Esophagus muscularis mucosa (tissue), 4 donors: ENCODE measurements at places on chromosomes 3 and 15. TPM values are rescaled to one million over a fixed set of nuclear protein-coding genes. Genes with fewer than 3 reads are reported as not detected.

PGBD4 gene
- 1.2 TPM for total RNA-seq

CNTN4 gene
- total RNA-seq: 10.6 TPM

MKRN3 gene
- total RNA-seq: 0.46 TPM

LYZL4 gene
- not detected for total RNA-seq

AHSG gene
- not detected for total RNA-seq

RFTN1 gene
- total RNA-seq: 84.2 TPM

PLSCR2 gene
- not detected for total RNA-seq

NR1I2 gene
- 0.46 TPM for total RNA-seq

FBXO45 gene
- total RNA-seq: 9.6 TPM

CHRNB4 gene
- 0.34 TPM for total RNA-seq

ZNF385D gene
- total RNA-seq: 11.2 TPM

- no peaks in the 10 kb centered on the region for H3K4me1 ChIP-seq
- no peak overlapping the region for H3K27ac ChIP-seq
- H3K27me3 ChIP-seq: no peaks in the 10 kb centered on the region
- H3K4me3 ChIP-seq: no peak overlapping the region
Measured at GRCh38 chr3:17047162-17047561, 162.4 kb downstream of the PLCL2 start.

DNA sequence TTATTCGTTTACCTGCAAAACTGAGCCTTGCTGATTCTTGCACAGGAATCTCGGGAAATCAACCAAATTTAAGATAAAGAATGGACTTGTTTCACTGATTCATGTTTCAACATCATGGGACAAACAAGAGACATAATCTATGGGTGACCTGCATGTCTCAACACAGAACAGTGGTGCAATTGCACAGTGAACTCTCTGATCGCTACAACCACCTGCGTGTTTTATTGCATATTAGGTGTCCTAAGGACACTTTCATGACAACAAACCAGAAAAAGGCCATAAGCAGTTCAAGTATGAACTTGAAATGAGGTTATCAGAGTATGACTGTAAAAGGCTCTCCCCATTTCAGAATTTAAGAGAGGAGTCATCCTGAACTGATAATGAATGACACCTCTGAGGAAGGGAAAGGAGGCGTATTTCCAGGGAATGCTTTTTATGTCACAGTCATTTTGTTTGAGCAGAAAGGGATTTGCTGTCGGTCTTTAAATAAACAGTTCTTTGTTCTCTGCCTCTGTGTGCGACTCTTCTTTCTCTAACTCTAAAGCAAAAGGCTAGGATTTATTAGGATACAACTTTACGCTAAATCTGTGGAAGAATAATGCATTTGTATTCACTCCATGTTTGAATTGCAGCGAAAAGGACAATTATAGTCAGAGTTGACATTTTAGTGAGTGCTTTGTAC, 167.2 kb downstream of the RBMS3 start:
- no peak overlapping the region for H3K27ac ChIP-seq
- no peaks in the 10 kb centered on the region for H3K27me3 ChIP-seq
- H3K36me3 ChIP-seq: no peaks in the 10 kb centered on the region
- DNase-seq: no peak

DNA sequence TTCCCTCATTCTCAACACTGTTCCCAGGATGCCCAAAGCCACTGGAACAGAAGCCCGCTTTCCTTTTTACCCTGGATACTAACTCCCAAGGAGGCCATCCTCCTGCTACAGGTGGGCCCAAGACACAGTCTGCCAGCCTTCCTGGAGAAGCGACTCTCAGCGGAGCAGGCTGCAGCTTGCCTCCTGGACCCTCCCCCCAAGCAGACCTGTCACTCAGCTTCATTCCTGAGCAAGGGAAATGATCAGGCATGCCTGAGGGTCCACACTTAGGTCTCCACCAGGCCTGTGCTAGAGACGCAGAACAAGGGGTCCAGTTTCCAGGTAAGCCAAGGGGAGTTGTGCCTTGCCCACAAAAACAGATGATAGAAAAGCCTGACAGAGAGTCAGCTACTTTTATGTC, 62.8 kb downstream of the SLCO2A1 start:
- no peaks in the 10 kb centered on the region for H3K36me3 ChIP-seq
- H3K27me3 ChIP-seq: no peaks in the 10 kb centered on the region
- H3K4me1 ChIP-seq: no peaks in the 10 kb centered on the region
- no peak overlapping the region for H3K27ac ChIP-seq
- no peak for DNase-seq
- no peak overlapping the region for H3K4me3 ChIP-seq

DNA sequence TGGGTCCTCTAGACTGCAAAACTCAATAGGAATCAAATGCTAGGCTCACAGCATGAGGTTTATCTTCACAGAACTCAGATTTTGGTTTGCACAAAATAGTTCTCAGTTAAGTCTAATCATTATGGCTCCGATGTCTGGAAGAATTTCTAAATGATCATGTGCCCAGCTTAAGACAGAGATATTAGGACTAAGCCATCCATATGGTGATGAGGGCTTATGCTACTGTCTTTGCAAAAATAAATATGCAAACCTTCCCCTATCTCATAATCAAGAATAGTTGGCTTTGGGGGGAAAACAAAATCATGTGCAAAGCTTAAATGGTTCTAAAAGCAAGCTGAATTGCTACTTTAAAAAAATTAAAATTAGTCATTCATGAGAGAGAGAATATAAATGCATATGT, 96.5 kb downstream of the CFAP20DC start:
- no peaks in the 10 kb centered on the region for H3K4me1 ChIP-seq
- H3K4me3 ChIP-seq: no peak overlapping the region
- H3K36me3 ChIP-seq: no peaks in the 10 kb centered on the region

GRCh38 chr15:69394556-69395282, 19.4 kb upstream of the KIF23 start:
- no peak overlapping the region for H3K27ac ChIP-seq
- H3K36me3 ChIP-seq: no peaks in the 10 kb centered on the region
- DNase-seq: peak; percentile 94
- H3K4me1 ChIP-seq: peaks cover 10% of the 10 kb centered on the region
- peak overlapping the region; percentile 7 for H3K4me3 ChIP-seq
- H3K27me3 ChIP-seq: no peaks in the 10 kb centered on the region

DNA sequence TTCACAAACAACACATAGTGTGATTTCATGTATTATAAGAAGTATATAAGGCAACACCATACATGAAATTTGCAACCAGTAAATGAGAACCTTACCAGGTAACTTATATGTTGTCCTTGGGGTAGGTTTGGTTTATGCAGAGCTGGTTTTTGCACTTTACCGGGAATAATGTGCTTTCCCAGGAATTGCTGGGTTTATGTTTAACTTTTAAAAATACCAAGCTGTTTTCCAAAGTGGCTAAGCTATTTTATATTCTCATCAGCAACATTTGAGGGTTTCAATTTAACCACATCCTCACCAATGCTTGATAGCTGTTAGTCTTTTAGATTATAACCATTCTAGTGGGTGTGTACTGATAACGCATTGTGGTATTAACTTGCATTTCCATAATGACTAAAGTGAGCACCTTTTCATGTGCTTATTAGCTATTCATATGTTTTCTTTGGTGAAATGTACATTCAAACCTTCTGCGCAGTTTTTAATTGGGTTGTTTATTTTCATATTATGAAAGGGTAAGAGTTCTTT, 71.6 kb downstream of the KY start:
- no peak for DNase-seq
- no peaks in the 10 kb centered on the region for H3K4me1 ChIP-seq
- H3K36me3 ChIP-seq: no peaks in the 10 kb centered on the region

GRCh38 chr3:110314512-110315114, 757.0 kb upstream of the NECTIN3 start:
- no peaks in the 10 kb centered on the region for H3K4me1 ChIP-seq
- no peak overlapping the region for H3K27ac ChIP-seq
- no peak for DNase-seq
- H3K27me3 ChIP-seq: no peaks in the 10 kb centered on the region
- H3K4me3 ChIP-seq: no peak overlapping the region
- no peaks in the 10 kb centered on the region for H3K36me3 ChIP-seq

- no peaks in the 10 kb centered on the region for H3K4me1 ChIP-seq
- no peak for DNase-seq
- no peaks in the 10 kb centered on the region for H3K27me3 ChIP-seq
- peaks cover 24% of the 10 kb centered on the region for H3K36me3 ChIP-seq
- H3K4me3 ChIP-seq: no peak overlapping the region
Measured at GRCh38 chr3:126954141-126954842, 28.6 kb upstream of the PLXNA1 start.

DNA sequence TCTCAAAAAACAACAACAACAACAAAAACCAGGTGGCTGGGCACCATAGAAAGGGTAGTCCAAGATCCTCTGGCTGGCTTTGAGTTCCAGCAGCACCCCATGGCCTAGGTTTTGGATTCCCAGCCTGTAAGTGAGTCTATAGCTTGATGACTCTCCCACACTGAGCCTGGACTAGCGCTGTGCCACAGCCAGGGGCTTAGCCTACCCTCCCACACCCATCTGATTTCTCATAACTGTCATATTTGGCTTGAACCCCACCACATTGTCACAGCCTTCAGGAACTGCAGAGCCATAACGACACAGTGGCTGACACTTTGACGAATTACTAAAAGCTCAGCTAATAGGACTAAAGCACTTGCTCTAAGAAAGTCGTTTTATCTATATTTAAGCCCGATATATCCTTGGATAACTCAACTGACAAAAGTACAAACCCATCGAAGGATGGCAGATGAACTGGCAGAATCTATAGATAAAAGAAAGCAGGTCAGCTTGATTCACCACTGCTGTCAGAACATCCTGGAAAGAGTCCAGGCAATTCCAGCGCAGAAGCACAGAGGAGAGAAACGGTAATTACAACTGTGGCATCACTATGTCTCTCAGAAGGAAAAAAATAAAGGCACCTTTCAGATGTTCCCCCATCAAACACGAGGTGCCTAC, 62.1 kb downstream of the HOMER2 start:
- DNase-seq: no peak
- H3K27ac ChIP-seq: no peak overlapping the region
- H3K4me3 ChIP-seq: no peak overlapping the region
- peaks cover 9% of the 10 kb centered on the region for H3K4me1 ChIP-seq

GRCh38 chr15:81235276-81236123, 38.8 kb downstream of the IL16 start:
- no peaks in the 10 kb centered on the region for H3K36me3 ChIP-seq
- no peak overlapping the region for H3K4me3 ChIP-seq
- peak overlapping the region; percentile 14 for H3K27ac ChIP-seq
- H3K4me1 ChIP-seq: peaks cover 2% of the 10 kb centered on the region
- DNase-seq: no peak

DNA sequence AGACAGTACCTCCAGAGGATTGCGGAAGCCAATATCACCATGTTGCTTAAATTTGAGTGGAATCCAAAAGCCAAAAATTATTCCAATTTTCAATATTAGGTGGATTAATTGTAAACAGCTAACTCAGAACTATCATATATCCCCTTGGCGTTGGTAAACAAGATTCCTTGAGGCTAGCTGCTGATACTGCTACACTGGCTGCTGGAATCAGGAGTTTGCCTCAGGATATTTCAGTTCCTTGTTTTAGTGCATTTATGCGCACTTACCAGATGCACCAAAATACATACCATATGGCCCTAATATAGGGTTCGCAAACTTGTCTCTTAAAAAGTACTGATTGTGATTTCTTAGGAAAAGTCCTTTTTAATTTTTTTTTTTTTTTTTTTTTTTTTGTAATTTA, 605.2 kb upstream of the NAALADL2 start:
- no peaks in the 10 kb centered on the region for H3K27me3 ChIP-seq
- H3K36me3 ChIP-seq: no peaks in the 10 kb centered on the region
- no peaks in the 10 kb centered on the region for H3K4me1 ChIP-seq
- no peak overlapping the region for H3K27ac ChIP-seq
- H3K4me3 ChIP-seq: no peak overlapping the region
- no peak for DNase-seq

- H3K27ac ChIP-seq: no peak overlapping the region
- H3K4me1 ChIP-seq: no peaks in the 10 kb centered on the region
- DNase-seq: no peak
- H3K4me3 ChIP-seq: no peak overlapping the region
- H3K36me3 ChIP-seq: no peaks in the 10 kb centered on the region
- no peaks in the 10 kb centered on the region for H3K27me3 ChIP-seq
Measured at GRCh38 chr3:49602049-49602554, 47.8 kb downstream of the BSN start.

- H3K4me1 ChIP-seq: peaks cover 37% of the 10 kb centered on the region
- no peak for DNase-seq
- H3K27ac ChIP-seq: no peak overlapping the region
- no peak overlapping the region for H3K4me3 ChIP-seq
- H3K27me3 ChIP-seq: no peaks in the 10 kb centered on the region
- no peaks in the 10 kb centered on the region for H3K36me3 ChIP-seq
Measured at GRCh38 chr15:96312641-96313335, 17.7 kb upstream of the NR2F2 start.

- H3K36me3 ChIP-seq: no peaks in the 10 kb centered on the region
- H3K4me3 ChIP-seq: no peak overlapping the region
- peaks cover 3% of the 10 kb centered on the region for H3K4me1 ChIP-seq
- DNase-seq: peak; percentile 37
Measured at GRCh38 chr3:3699816-3700633, 99.2 kb upstream of the LRRN1 start.

GRCh38 chr3:128667641-128668040, 17.0 kb upstream of the RPN1 start:
- DNase-seq: no peak
- H3K4me3 ChIP-seq: no peak overlapping the region
- no peaks in the 10 kb centered on the region for H3K27me3 ChIP-seq
- no peaks in the 10 kb centered on the region for H3K4me1 ChIP-seq

DNA sequence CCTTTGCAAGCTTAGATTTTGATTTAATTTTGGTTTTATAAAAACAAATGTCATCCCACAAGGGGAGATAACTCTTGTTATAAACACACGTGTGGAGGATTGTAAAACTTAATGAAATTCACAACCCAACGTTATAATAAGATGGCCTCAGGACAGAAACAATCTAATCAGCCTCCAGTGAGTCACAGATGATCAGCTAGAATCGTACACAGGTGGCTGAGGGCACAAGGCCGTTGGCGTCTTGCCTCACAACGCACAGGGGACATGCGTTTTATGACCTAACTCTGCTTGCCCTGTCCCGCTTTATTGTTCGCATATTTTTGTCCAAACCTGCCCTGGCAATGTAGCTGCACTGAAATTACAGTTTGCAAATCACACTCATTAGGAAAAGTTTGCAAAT, 121.9 kb upstream of the PDZRN3 start:
- no peaks in the 10 kb centered on the region for H3K36me3 ChIP-seq
- no peak for DNase-seq
- no peak overlapping the region for H3K27ac ChIP-seq

GRCh38 chr3:28853830-28854229, 427.0 kb upstream of the RBMS3 start:
- DNase-seq: no peak
- no peak overlapping the region for H3K4me3 ChIP-seq
- no peaks in the 10 kb centered on the region for H3K36me3 ChIP-seq
- no peaks in the 10 kb centered on the region for H3K27me3 ChIP-seq
- H3K27ac ChIP-seq: no peak overlapping the region

DNA sequence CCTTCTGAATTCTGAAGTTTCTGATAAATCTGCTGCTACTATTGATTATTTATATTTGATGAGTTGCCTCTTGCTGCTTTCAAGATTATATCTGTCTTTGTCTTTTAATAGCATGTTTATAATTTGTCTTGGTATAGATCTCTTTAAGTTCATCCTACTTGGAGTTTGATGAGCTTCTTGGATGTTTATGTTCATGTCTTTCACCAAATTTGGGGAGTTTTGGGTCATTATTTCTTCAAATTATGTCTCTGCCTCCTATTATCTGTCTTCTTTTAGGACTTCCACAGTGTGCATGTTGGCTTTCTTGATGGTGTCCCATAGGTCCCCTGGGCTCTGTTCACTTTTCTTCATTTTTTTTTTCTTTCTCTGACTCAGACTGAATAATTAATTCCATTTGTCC, 32.3 kb upstream of the EDEM1 start:
- H3K27me3 ChIP-seq: no peaks in the 10 kb centered on the region
- no peak for DNase-seq
- no peaks in the 10 kb centered on the region for H3K36me3 ChIP-seq
- H3K4me1 ChIP-seq: peaks cover 23% of the 10 kb centered on the region
- H3K4me3 ChIP-seq: no peak overlapping the region
